ENCODE measurements at places on chromosomes 11 and 22.

DNA sequence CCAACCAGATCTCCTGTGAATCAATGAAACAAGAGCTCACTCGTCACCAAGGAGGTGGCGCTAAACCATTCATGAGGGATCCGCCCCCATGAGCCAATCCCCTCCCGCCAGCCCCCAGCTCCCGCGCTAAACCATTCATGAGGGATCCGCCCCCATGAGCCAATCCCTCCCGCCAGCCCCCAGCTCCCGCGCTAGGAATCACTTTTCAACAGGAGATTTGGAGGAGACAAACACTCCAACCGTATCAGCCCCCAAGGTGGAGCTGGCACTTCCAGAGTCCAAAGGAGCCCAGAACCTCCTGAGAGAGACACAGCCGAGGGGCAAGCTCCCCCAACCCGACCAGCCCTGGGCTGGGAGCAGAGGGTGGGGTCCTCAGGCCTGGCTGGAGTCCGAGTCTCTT, 40.9 kb upstream of the PRR5 start:
- peak; percentile 26 for DNase-seq

GRCh38 chr11:103944251-103944940, 92.0 kb upstream of the DDI1 start:
- DNase-seq: no peak

DNA sequence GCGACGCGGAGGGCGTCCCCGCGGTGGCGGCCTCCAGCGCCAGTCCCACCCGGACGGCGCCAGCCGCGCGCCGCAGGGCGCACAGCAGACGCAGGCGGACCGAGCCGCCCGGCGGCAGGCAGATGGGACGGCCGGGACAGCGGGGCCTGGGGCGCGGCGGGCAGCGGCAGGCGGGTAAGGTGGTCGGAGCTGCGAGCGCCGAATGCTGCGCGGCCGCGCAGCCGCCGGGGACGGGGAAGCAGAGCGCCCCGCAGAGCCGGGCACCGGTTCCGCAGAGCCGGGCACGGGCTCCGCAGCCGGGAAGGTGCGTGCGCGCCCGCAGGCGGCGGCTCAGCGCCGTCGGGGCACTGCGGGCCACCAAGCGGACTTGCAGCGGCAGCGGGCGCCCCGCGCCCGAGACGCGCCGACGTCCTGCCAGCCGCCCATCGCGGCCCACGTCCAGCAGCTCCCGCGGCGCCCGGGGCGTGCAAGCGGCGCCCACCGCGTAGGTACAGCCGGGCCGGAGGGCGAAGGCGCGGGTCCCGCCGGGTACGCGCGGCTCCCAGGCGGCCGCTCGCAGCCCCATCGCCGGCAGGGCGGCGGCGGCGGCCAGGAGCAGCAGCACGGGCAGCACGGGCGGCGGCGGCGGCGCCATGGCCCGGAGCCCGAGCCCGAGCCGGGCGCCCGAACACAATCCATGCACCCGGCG, 739 bp downstream of the CELSR1 start:
- no peak for DNase-seq

DNA sequence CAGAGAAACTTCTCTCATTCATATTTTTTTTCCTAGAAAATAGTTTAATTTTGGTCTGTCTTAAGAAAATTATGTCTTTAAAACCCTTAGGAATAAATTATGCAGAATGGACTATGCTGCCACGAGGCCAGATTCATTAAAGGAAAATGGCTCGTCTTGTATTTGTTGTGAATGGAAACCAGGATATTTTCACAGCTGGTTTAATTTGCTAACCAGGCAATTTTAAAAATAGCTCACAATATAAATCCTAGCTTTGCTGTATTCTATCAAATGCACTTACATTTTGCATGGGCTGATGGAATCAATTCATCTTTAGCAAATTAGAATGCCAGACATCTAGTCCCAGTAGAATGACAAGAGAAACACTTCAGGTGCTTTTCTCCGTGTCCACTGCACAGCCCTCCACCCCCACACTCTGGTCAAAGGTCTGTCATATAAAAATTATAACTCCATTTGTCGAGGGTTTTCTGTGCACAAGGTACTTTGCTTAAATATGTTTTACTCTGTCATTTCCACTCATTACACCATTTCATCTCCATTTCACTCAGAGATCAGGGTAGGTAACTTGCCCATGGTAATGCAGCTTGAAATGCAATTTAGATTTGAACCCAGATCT, 20.3 kb upstream of the TNRC6B start:
- DNase-seq: no peak

DNA sequence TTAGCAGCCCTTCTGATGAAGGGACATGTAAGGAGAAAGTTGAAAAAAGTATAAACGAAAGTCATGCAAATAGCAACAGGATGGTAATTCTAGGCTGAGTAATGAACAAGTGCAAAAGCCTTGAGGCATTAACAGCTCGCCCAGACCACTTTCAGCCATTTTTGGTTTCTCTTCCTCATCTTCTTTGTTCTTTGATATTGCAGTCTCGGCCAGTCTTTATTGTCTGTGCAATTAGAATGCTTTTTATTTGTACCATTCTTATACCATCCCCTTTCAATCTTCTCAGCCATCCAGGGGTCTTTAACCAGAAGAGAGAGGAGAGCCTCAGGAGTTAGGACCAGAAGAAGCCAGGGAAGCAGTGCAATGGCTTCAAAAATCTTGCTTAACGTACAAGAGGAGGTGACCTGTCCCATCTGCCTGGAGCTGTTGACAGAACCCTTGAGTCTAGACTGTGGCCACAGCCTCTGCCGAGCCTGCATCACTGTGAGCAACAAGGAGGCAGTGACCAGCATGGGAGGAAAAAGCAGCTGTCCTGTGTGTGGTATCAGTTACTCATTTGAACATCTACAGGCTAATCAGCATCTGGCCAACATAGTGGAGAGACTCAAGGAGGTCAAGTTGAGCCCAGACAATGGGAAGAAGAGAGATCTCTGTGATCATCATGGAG, 7.3 kb downstream of the TRIM34 start:
- DNase-seq: no peak

DNA sequence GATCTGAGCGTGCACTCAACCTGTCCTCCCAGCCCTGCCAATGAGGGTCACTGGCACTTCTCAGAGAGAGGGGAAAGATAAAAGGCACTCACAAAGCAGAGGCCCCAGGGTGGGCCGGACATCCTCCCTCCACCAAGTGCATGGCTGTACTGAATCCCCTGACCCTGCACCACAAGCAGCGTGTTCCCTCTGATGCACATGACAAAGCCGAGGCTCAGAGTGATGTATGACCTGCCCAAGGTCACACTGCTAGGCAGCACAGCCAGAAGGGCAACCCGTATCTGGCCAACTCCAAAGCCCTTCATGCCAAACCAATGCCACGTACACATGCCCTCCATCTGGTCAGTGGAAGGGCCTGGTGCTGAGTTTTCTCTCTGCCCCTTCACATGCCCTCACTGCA, 22.1 kb downstream of the SPATA19 start:
- DNase-seq: no peak

GRCh38 chr11:121586750-121587149, 134.0 kb upstream of the SORL1-AS1 start:
- no peak for DNase-seq

GRCh38 chr11:59413646-59414045, 12.6 kb downstream of the OR5A2 start:
- DNase-seq: no peak

DNA sequence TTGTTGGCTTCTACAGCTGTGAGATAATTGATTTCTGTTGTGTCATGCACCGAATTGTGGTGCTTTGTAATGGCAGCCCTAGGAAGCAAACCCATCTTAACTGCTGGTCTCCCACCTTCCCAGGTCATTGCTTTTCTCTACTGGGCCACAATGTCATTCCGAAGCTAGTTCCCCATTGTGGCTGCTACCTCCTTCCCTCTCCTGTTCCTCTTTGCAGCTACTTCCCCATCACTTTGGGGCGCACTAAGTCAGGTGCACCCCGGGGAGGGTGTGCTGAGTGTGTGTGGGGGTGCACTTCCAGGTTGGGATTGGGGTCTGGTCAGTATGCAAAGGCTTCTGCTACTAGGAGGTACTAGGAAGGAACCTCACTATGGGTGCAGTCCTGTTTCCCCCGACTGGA, 109.3 kb downstream of the ST3GAL4 start:
- no peak for DNase-seq

DNA sequence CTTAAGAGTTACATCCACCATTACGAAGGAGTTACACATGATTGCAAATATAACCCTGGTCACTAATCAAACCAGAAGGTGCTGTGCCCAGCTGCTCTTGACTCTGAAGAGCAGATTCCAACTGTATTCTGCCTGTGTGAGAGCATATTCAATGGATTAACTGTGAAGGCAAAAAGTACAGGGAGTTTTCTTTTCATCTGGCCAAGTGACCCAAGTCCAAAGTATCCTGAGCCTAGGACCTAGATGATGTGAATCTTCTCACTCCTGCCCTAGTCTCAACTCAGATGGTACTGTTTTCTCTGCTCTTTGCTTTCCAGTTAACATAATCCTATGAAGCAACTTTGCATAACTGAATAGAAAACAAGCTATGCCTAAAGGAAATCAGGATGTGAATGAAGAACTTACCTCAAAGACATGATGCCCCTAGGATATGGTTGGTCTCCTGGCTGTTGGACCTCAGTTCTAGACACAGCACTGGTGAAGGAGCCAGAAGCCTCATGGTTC, 105.9 kb downstream of the C11orf58 start:
- no peak for DNase-seq

GRCh38 chr11:69867076-69868005, 48.1 kb upstream of the FGF3 start:
- DNase-seq: peak; percentile 10

- DNase-seq: no peak
Observed at GRCh38 chr11:119130662-119131061, 9.3 kb downstream of the HINFP start.

GRCh38 chr22:19868333-19868732, 13.7 kb upstream of the GNB1L start:
- no peak for DNase-seq

GRCh38 chr11:18723991-18724390, 2.0 kb downstream of the IGSF22 start:
- DNase-seq: no peak

DNA sequence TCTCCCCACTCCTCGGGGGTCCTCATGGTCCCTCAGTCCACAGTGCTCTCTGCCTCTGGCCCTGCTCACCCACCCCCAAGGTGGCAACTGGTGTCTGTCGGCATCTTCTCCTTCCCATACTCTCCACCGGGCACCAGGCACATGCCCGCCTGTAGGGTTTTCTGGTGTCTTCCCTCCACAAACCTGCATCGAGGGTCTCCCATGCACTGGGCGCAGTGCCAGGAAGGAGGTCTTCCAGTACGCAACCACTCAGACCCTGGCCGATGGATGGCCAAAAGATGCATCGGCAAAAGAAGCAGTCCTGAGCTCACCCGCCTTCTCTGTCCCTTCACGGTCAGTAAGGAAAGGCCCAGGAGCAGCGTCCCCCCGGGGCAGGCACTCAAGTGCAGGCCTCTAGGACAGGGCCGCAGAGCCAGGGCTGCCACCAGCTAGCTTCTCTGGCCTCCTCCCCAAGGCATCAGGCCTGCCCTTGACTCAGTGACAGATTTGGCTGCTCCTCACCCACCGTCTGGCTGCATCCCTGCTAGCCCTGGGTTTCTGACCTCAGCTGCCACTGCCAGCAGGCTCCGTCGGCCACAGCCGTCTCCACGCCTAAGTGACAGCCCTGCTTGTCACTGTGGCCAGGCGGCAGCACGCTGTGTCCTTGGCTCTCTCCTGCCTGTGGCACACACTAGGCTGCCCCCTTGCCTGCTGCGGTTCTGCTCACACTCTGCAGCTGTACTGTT, 32.1 kb upstream of the IGSF9B start:
- DNase-seq: no peak

DNA sequence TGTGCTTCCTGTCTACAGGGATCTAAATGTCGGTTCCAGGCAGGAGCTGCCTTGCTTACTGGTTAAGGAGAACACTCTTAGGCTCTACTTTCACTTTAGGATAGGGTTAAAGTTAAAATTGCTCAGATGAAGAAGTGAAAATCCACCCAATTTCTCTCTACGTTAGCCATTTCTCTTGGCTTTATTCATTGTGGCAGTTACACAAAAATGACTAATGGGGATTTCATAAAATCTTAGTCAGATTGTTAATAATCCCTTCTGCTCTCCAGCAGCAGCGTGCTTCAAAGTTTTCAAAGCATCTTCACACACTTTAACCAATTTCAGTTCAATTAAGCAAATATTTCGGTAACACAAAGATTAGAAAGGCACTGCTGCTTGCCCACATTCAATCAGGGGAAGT, 58.4 kb upstream of the RCN1 start:
- no peak for DNase-seq

- no peak for DNase-seq
Observed at GRCh38 chr11:45926536-45927331, 4.3 kb downstream of the LARGE2 start.

DNA sequence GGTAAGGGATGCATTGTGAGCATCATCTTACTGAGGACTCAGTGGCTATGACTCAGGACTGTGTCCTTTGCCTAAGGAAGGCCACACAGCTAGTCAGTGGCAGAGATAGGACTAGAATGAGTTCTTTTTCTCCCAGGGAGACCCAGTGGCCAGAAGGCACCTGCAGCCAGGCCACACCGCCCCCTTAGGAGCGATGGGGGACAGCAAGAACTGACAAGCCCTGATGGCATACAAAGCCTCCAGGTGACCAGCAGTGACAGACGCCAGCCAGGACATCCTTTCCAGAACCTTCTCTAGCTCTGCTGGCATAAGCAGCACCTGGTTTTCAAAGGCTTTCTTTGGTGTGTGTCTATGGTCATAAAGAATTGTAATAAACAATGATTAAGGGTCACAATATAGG, 240.1 kb downstream of the ST3GAL4 start:
- DNase-seq: no peak
